ENCODE measurements at places on chromosomes 6 and 20. TPM values are rescaled to one million over a fixed set of nuclear protein-coding genes. Genes with fewer than 3 reads are reported as not detected.

DEF6 gene
- total RNA-seq, result 220 TPM

SFTA2 gene
- not detected for total RNA-seq

LAMA5 gene
- 0.76 TPM for total RNA-seq

ZSCAN31 gene
- total RNA-seq, result 1.3 TPM

LRFN2 gene
- total RNA-seq, result 7.4 TPM

DDO gene
- total RNA-seq, result not detected

C20orf141 gene
- total RNA-seq, result not detected

MAFB gene
- total RNA-seq, result 0.12 TPM

FOXF2 gene
- total RNA-seq, result not detected

TPX2 gene
- total RNA-seq, result 79.9 TPM

HSP90AB1 gene
- total RNA-seq, result 762 TPM
